Naive B cell (primary cell): ENCODE measurements at places on chromosomes 3 and 15.

GRCh38 chr3:133527081-133527715 is 46.3 kb upstream of the CDV3 start:
- DNase-seq: no peak

DNA sequence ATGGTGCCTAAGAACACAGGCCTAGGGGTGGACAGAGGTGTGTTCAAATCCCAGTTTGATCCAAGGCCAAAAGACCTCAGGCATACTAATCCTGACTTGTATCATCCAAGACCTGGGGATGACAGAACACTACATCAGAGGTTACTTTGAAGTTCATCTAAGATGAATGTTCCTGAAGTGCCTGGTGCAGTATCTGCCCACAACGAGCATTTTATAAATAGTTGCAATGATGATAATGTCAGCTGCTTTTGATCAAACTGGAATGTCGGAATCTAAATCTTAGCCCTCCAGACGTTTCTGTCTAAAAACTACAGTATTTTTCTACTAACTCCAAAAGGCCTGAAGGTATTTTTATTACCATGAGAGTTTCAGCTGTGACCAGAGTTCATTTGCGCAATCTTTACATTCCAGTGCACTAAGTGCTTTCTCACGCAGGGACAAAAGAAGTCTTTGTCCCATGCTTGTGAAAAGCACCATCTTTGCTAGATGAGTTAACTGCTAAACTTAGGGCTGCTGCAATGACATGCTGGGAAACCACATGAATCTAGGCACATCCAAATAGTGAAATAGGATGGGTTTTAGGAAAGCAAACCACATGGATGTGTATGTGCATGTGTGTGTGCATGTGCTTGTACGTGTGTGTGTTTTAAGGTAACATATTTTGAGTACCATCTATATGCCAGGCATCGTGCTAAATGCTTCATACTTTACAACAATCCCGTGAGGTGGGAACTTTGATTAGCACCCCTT is 18.1 kb downstream of the ANXA2 start:
- DNase-seq: no peak

DNA sequence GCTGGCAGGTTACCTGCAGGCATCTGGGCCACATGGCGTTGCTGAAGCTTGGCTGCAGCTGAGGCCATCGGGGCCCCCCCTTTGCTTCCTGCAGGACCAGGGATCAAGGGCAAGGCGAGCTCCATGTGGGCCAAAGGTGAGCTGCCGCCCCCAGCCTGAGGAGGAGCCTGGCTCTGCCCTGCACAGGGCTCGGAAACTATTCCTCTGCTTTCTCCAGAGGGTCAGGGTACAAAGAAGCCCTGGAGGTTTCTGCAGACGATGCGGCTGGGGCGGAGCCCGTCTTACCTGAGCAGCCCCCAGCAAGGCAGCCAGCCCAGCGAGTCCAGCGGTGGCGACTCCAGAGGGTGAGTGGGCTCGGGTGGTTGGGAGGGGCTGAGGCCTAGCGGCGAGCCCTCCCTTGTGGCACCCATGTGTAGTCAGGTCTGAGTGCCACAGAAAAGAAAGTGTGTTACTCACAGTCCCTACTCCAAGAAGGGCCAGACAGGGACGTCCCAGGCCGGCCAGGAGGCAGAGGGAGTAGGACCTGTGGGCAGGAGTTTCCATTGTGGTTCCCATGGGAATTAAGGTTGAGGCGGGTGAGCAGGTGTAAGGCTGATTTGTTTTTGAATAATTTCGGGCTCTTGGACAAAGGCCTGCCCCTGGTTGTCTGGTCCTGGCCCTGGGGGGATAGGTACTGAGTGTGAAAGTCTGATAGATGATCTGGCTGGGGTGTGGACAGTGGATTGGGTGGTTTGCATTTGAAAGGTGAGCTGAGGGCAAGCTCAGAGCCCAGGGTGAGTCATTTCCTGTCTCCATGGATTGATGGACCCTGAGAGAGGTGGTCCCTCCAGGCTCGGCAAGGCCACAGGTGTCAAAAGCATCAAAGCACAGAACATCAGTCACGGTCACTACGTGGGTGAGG is 25.4 kb downstream of the CFAP100 start:
- no peak for DNase-seq

GRCh38 chr15:57586661-57587424 is 4.9 kb upstream of the MYZAP start:
- DNase-seq: peak; percentile 80

GRCh38 chr3:125556314-125556713 is 36.3 kb upstream of the SNX4 start:
- no peak for DNase-seq

DNA sequence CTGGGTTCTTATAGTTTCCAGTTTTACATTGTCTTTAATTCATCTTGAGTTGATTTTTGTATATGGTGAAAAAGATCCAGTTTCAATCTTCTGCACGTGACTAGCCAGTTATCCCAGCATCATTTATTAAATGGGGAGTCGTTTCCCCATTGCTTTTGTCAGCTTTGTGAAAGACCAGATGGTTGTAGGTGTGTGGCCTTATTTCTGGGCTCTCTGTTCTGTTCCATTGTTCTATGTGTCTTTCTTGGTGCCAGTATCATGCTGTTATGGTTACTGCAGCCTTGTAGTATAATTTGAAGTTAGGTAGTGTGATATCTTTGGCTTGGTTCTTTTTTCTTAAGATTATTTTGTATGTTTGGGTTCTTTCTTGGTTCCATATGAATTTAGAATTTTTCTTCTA is 432.2 kb downstream of the UNC13C start:
- DNase-seq: no peak

DNA sequence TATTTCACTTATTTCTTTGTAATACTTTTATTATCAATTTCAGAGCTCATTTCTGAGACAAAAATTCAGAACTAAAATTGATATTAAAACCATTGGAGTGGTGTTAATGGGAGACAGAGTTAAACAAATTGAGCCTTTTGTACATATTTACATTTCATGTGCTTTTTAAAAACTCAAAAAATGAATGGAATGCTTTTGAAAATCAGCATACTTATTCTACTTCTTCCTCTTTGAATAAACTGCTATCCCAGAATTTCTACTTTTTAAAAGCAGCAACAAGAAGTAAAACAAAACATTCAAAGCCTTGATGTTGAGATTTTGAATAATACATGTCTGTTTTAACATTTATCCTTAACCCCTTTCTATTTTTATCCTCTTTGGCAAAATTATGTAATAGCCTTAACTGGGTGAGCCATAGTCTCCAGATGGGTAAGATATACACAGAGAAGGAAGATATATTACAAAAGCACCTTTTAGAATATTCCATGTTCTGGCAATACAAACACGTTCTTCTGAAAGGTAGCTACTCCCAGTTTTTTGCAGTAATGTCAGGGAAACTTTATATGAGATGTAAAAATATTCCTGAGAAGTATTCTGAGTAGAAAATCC is 123.6 kb downstream of the MBNL1 start:
- DNase-seq: no peak

- no peak for DNase-seq
Observed at GRCh38 chr3:107718547-107718946, 195.8 kb downstream of the BBX start.

DNA sequence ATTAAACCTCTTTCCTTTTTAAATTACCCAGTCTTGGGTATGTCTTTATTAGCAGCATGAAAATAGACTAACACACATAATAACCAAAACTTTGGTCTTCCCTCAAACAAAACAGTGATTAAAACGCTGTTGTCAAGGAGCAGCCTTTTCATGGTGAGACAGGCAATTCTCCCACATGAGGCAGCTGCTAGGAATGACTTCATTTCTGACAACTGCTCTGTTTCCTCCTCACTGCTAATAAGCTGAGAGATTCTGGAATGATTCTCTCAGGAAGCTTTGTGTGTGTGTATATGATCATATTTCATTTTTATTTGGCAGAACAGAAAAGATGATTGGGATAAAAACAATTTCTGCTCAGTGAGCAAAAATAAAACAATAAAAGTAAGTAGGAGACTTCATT is 580.6 kb upstream of the ADAMTS9 start:
- no peak for DNase-seq

DNA sequence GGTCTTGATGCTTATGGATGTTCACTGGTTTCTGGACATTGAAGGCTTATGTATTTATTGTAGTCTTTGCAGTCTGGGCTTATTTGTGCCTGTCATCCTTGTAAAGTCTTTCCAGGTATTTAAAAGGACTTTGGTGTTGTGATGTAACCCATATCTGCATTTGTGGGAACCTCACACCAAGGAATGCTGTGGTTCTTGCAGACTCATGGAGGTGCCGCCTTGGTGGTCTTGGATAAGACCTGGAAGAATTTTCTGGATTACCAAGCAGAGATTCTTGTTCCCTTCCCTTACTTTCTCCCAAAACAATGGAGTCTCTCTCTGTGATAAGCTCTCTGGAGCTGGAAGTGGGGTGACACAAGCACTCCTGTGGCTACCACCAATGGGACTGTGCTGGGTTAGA is 363.5 kb upstream of the NECTIN3 start:
- DNase-seq: no peak

GRCh38 chr3:127785711-127786265 is 36.5 kb downstream of the MGLL start:
- no peak for DNase-seq

DNA sequence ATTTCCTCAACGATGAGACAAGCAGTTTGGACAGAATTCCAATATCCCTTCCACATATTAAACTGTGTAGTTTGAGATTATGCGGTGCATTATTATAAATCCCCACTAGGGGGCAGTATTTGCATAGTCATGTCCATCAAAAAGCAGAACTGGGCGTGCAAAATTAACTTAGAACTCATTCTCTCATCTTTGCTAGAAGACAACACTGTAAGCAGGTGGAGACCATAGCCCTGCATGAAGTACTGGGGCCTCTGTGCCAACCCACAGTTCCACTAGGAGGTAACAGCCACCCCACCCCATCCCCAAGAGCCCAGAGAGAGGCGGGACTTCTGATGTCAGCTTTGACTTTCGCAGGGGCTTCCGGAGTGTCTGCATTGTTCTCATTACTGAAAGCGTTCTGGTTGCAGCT is 106.6 kb upstream of the TMC3 start:
- peak; percentile 59 for DNase-seq

- no peak for DNase-seq
Observed at GRCh38 chr3:1447452-1447851, 354.6 kb downstream of the CNTN6 start.

GRCh38 chr15:51577636-51578304 is 44.8 kb downstream of the DMXL2 start:
- no peak for DNase-seq

- peak; percentile 81 for DNase-seq
Observed at GRCh38 chr3:42012383-42012934, 50.6 kb upstream of the ULK4 start.

DNA sequence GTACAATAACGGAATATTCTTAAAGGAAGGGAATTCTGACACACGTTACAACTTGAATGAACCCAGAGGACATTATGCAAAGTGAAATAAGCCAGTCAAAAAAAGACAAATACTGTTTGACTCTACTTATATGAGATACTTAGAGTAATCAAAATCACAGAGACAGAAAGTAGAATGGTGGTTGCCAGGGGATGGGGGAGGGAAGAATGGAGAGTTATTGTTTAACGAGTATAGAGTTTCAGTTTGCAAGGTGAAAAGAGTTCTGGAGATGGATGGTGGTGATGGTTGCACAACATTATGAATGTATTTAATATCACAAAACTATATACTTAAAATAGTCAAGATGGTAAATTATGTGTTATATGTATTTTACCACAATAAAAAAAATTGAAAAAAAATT is 112.9 kb upstream of the ARHGEF3 start:
- DNase-seq: no peak

DNA sequence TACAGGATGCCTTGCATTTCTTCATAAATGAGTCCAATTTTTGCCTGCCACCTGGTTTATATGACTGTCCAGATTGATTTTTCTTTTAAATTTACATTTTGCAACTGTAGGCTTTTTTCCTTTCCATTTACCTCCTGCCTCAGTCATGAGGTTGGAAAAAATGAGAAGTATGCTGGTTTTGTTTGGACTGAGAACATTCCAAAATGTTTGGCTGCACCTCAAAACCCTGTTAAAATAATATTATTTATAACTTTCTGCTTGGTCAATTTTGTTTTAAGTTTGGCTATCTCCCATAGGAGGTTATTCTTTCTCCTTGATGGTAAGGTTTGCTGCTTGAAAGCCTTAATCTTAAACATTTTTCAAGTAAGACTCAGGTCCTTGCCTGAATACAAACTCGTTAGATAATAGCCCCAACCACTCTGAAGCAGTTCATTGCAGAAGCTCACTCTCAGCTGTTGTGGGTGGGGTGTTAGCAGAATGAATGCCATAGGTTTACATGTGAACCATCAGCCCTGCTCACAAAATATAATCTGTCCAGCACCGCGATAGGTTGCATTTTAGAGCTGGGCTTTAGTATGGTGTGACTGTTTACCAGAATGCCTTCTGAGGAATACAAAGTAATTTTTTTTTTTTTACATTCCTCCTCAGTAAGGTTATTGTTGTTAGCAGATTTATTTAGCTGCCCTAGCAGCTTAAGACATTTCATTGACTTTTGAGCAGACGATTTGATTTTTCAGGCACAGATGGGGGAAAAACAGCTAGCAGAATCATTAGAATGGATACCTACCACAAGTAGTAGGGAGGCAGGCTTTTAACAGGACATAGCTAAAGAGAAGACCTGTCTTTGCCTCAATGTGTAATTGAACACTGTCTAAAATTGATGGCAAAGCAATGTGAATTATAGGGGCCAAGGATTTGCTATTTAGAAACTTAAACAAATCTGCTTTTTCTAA is 630.8 kb upstream of the KCNMB2 start:
- DNase-seq: no peak

DNA sequence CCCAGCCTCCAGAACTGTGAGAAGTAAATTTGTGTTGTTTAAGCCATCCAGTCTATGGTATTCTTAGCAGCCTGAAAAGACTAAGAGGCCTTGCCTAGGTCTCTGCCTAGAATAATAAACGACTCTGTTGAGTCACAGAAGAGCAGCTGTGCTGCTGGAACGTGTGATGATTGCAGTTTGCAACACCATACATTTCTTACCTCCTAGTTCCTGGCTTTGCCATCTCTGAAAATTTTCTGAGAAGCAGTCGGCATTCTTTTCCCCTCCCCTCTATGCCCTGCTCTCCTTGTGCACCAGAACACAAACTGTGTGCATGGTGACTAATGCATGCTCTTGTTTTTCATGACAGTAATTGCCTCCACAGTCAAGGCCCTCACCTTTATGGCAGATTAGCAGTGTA is 301.3 kb downstream of the IL20RB start:
- DNase-seq: no peak

- DNase-seq: no peak
Observed at GRCh38 chr15:70063261-70063925, 34.3 kb downstream of the TLE3 start.

- DNase-seq: no peak
Observed at GRCh38 chr3:87088993-87089841, 98.3 kb upstream of the VGLL3 start.

- DNase-seq: no peak
Observed at GRCh38 chr3:179942553-179943075, 94.1 kb downstream of the PEX5L start.

DNA sequence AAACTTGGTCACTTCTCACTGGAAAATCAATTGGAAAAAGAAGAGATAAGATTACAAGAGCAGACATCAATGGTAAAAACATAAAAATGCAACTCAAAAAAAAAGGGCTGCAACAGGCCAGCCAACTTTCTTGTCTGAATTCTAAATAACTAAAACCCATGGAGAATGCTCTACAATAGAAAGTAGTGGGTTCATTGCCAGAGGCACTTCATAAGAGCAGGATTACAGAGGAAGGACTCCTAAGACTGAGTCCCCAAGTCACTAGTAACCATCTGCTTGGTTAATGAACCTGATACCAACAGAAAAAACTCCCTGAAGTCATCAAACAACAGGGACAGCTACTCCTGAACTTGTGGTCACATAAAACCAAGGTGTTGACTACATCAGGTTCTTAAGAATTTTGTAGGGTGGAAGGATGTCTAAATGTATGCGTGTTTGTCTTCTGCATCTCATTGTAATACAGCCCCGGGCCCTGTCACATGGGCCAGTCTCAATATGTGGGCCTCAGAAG is 148.6 kb downstream of the IMPG2 start:
- no peak for DNase-seq
